ENCODE measurements at places on chromosomes 1 and 21. TPM values are rescaled to one million over a fixed set of nuclear protein-coding genes. Genes with fewer than 3 reads are reported as not detected.

CHIA gene
- total RNA-seq, result not detected

DENND2D gene
- 201 TPM for total RNA-seq

- DNase-seq, result no peak
These were observed 106.3 kb downstream of the HIVEP3 start for GRCh38 chr1:41812453-41812852.

- no peak for DNase-seq
These were observed 66.6 kb downstream of the SPATA6 start for GRCh38 chr1:48405400-48405799.

DNA sequence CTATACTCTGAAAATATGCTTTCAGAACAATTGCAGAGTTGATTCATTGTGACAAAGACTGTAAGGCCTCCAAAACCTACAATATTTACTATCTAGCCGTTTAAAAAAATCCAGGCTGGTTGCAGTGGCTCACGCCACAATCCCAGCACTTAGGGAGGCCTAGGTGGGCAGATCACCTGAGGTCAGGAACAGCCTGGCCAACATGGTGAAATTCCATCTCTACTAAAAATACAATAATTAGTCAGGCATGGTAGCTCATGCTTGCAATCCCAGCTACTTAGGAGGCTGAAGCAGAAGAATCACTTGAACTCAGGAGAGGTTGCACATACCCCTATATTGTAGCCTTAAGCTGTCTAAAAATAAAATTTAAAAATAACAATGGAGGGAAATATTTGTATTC, 5.3 kb upstream of the TFF2 start:
- no peak for DNase-seq

EPHA10 gene
- total RNA-seq, result not detected

DNA sequence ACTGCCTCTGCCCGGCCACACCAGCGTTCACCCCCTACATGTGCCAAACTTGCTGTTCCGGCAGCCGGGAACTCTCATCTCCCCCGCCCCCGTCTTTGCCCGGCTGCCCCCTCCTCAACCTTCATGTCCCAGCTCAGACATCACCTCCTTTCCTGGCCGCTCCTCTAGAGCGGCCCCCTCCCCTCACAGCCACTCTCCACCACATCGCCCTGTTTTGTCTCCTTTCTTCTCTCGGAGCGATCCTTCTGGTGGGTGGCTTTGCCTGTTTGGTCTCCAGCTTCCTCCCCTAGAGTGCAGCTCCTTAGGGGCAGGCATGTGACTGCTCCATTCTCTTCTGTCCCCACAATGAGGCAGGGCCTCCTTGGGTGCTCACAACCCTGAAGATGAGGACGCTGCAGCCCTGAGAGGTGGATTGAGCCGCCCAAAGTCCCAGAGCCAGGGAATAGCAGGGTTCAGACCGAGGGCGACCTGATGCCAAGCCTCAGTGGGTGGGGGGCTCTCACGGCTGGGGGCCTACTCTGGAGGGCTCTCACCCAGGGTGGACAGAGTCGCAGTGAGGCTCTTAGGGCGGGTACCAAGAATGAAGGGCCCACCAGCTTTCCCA, 44.9 kb upstream of the ECE1 start:
- no peak for DNase-seq

DNA sequence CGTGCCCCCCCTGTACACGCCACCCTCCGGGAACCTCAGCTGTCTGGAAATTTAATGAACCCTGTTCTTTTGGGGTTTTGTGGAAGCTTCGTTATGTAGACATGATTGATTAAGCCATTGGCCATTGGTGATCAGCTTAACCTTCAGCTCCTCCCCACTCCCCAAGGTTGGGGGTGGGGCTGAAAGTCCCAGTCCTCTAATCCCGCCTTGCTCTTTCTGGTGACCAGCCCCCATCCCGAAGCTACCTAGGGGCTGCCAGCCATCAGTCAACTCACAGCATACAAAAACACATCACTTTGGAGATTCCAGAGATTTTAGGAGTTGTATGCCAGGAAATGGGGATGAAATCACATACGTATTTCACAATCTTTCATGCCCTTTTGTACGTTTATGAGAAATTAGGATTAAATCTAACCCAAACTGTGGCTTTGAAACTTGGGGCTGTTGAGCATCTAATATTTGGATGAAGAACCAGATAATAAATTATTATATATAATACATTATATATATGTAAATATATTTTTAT, 52.3 kb downstream of the BACE2 start:
- no peak for DNase-seq

GRCh38 chr1:46510341-46510997, 20.8 kb downstream of the DMBX1 start:
- DNase-seq, result no peak

DNA sequence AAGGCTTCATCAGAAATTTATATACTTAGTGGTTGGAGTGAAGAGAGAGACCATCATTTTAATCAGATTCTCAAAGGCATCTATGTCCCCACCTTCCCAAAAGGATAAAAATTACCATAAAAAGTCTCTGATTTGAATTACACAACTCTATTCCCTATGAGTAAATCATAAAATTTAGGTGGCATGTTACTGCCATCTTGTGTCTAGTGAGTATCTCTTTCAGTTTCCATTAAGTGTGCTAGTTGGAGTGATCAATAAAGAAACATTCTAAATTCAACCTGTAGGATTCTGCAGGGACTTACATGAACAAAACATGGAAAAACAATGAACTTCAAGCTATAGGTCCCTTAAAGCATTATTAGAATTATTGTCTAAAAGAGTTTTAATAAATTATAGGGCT, 655.4 kb downstream of the LTN1 start:
- DNase-seq, result no peak
